Left cardiac atrium (tissue), 4 donors: ENCODE measurements at places on chromosomes 6 and 20.

DNA sequence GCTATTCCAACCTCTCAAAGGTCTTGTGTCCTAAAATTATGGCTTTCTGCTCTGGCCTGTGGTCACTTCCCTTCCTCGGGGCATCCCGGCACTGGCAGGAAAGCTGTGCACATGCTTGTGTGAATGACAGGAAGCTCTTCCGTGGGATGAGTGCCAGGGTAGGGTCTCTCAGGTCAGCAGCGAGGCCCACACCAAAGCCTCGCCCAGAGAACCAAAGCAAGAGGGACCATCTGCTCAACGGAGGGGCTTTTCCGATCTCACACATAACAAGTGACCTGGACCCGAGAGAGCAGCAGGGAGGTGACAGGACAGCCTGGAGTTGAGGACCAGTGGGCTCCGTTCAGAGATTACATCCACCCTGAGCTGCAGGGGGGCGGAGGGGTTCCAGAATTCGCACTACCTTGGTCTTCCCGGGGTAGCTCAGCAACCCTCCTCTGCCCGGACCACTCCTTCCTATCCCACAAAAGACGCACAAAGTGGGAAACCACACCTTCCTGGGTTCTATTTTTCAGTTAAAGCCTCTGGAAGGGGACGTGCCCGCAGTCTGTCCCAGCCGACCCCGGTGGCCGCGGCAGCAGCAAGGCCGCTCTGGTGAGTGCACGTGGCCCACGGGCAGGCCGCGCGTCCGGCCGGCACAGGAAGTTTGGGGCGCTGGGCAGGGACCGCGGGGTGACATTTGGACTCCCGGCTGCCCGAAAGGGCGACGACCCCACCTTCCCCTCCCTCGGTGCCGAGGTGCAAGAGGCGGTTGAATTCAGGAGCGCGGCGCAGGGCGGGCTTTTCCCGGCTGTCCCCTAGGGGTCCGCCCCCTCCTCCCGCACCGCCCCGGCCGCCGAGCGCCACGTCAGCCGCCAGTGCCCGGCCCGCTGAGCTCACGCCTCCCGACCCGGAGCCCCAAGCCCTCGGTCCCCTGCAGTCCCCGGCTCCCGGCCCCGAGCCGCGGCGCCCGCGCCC lies 988 bp downstream of the TXNDC5 start:
- DNase-seq: peak; percentile 70

- DNase-seq: no peak
Measured at GRCh38 chr6:119799596-119800509, 450.3 kb upstream of the MAN1A1 start.

DNA sequence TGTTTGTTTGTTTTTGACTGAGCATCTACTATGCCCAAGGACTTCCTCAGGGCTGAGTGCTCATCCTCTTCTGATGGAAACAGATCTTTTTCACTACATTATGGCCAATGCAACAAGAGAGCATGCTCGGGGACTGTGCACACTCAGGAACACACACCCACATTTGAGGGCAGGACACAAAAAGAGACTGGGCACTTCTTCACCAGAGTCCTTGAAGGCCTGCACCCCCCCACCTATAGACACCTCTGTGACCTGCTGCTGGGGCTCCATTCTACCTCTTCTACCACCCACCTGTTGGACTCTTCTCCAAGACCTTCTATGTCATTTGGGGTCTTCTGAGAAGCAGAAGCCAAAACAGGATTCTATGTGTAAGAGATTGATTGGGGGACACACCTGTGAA lies 9.2 kb upstream of the MAFB start:
- DNase-seq: no peak

DNA sequence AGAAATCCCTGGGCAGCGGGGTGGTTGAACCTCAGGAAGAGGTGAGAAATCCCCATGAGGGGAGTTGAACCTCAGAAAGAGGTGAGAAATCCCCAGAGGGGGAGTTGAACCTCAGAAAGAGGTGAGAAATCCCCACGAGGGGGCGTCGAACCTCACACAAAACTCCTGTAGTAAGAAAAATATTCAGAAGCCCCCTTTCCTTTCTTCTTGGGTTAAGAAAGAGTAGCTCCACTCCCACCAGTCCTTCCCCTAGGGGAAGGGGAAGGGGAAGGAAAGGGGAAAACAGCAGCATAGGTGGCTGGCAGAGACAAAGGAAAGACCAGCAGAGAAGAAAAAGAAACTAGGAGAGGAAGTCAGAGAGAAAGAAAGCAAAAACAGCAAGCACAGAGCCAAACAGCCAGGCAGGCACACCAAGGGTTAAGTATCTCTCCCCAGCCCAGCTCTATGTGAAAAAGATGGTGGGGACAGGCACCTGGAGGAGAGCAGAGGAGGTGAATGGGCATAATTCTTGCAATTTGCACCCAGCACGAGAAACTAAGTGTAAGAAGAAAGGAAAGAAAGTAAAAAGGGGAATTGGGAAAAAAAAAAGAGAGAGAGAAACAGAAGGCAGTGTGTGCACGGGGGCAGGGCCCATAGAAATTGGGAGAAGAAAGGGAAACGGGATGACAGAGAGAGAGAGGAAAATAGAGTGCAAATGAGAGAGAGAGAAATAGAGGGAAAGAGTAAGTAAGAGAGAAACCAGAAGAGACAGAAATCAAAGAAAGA lies 88.2 kb downstream of the PLG start:
- DNase-seq: no peak

DNA sequence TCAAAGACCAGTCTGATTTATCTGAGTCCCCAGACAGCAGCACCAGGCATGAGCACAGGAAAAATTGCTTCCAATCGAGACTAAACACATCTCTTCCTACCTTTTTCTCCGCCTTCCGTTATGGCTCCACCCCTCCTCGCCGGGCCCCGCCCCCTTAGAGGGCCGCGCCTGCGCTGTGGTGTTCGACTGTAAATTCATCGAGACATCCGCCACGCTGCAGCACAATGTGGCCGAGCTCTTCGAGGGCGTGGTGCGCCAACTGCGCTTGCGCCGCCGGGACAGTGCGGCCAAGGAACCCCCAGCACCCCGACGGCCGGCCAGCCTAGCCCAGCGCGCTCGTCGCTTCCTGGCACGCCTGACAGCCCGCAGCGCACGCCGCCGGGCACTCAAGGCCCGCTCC lies 8.9 kb downstream of the REM1 start:
- DNase-seq: no peak

- DNase-seq: no peak
Measured at GRCh38 chr6:43826730-43827129, 56.7 kb downstream of the VEGFA start.

- no peak for DNase-seq
Measured at GRCh38 chr6:109212683-109213082, 117.4 kb downstream of the CEP57L1 start.

- DNase-seq: no peak
Measured at GRCh38 chr6:29730575-29731126, 7.4 kb downstream of the HLA-F start.

GRCh38 chr6:16782278-16782677 lies 21.0 kb upstream of the ATXN1 start:
- no peak for DNase-seq

- peak; percentile 48 for DNase-seq
Measured at GRCh38 chr20:49569411-49570115, 1.6 kb upstream of the PTGIS start.

GRCh38 chr20:52035498-52035897 lies 156.1 kb downstream of the ZFP64 start:
- DNase-seq: no peak

DNA sequence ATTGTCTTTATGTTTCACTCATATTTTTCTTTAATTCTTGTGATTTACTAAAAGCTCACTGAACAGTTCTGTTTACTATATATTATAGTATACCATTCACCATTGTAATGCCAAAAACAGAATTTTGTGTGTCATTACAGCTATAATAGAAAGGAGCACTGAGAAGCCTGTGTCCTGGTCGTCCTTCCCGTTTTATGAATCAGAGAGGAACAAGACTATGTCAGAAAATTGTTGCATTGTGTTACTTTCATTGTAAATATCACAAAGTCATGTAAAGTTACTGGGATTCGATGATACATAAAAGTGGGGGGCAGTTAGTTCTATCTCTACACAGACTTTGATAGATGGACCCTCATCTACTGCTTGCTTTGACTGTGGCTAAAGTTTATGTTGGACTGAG lies 145.1 kb downstream of the QKI start:
- DNase-seq: no peak

GRCh38 chr6:133937909-133938308 lies 15.1 kb upstream of the TBPL1 start:
- no peak for DNase-seq

- DNase-seq: no peak
Measured at GRCh38 chr6:22697306-22697705, 127.9 kb downstream of the HDGFL1 start.

DNA sequence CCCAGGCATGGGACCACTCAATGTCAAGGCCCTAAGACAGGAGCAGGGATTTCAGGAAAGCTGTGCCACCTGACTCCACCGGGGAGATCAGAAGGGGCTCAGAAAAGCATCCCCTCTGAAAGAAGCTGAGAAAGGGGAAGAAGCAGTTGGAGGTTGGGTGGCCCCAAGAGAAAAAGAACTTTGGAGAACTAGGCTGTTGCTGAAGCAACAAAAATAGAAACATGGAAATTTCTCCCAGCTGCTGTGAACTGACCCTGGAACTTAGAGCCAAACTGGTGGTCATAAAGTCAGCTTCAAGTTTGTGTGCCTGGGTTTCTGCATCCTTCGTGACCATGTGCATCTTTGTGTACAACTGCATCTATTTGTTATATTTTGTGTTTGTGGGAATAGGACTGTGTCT lies 534.5 kb downstream of the MAFB start:
- DNase-seq: no peak

DNA sequence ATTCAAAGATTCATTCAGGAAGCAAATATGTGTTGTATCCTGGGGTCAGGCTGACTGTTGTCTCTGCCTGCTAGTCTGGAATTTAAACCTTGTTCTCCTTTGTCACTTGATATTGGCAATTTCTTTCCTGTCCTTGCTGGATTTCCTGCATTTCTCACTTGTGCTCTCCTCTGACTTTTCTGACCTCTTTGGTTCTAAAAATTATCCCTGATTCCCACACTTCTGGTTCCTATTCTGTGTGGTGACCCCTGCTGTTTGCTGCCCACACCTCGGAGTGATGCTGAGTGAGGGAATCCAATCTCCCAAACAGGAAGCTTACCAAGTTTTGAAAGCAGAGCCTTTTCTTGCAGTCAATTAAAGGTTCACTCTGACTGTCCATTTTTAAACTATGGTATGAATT lies 345.3 kb downstream of the CDKAL1 start:
- no peak for DNase-seq

DNA sequence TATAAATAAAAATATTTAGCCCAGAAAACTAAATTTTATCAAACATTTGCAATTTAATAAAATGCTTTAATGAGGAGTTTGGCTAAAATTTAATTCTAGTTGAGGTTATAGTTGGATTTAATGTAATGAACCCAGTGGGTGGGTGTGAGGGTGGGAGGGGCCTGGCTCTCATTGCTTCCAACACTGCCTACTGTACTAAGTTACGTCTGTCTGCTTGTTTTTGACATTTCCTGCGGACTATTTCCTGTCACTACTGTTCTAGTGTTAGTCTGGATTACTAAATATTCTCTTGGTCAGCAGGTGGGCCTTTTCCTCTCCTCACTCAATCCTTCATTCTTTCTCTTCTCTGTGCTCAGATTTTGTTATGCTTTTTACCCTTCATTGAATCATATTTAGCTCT lies 82.5 kb upstream of the MAP3K7 start:
- no peak for DNase-seq

DNA sequence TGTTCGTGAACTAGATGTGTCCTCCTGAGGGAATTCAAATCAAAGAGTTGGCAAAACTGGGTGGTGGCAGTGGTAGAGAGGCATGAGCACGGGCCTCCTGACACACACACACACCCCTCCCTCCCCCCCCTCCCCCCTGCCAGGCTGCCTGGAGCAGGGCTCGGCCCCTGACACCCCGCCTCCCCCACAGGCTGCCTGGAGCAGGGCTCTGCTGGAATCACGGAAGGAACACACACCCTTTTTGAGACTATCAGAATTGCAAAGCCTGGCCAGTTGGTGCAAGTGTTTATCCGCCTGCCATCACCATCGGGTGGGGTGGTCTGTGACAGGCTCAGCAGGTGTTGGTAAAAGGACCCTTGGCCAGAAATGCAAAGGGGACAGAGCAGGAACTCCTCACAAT lies 59.0 kb downstream of the FAM120B start:
- DNase-seq: no peak

GRCh38 chr6:157898640-157899039 lies 75.6 kb downstream of the SNX9 start:
- DNase-seq: no peak

DNA sequence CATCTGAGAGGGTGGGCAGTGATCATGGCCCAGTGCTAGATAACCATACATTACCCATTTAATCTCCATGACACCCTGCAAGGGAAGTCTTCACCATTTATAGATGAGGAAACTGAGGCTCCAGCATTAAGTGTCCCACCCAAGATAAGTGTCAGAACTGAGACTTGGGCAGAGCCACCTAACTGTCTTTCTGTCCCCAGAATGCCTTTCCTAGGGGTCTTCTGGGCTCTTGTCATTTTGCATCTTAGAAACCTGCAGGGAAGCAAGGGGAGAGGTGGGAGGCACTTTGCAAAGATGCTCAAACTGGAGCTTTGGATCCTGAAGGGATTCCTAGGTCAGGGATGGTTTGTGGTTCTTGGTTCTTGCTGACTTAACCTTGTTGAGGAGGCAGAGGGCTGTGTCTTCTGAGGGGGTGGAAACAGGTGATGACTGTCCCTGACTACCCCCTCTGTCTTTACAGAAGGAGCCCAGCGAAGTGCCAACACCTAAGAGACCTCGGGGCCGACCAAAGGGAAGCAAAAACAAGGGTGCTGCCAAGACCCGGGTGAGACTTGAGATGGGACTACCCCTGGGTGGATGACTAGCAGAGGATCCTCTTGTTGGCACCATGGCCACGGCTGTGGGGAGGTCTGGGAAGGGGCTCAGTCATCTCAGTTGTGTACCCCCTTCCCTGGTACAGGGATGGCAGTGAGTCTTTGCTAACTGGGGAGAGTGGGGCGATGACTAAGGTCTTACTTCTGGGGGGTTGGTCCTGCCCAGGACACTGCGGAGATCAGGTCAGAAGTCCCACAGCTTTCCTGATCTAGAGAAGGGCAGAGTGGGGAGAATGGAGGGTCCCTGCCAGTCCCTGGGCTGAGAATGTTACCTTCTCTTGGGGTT lies 5.8 kb downstream of the HMGA1 start:
- DNase-seq: no peak
